ELR (cell line): ENCODE measurements at places on chromosomes 6 and 20.

GRCh38 chr6:70380252-70380651 lies 33.1 kb upstream of the FAM135A start:
- no peak for DNase-seq

DNA sequence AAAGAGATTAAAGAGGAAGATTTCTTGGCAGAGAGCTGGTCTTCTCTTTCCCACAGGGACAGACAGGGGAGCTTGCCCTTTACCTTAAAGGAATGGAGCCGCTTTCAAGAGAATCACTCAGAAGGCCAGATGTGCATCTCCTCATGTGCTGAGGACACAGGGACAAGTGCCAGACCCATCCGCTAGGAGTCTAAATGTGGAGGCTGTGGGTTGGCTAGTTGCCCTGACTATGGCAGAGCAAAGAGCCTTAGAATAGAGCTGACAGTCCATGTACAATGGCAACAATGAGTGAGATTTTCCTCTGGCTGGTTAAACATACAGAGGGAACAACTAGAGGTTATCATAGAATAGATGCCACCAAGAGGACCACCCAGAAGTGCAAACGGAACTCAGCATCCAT lies 7.3 kb upstream of the DOK5 start:
- DNase-seq, result no peak

- DNase-seq, result no peak
These were observed 410.8 kb upstream of the PLCB4 start for GRCh38 chr20:8658103-8658502.

DNA sequence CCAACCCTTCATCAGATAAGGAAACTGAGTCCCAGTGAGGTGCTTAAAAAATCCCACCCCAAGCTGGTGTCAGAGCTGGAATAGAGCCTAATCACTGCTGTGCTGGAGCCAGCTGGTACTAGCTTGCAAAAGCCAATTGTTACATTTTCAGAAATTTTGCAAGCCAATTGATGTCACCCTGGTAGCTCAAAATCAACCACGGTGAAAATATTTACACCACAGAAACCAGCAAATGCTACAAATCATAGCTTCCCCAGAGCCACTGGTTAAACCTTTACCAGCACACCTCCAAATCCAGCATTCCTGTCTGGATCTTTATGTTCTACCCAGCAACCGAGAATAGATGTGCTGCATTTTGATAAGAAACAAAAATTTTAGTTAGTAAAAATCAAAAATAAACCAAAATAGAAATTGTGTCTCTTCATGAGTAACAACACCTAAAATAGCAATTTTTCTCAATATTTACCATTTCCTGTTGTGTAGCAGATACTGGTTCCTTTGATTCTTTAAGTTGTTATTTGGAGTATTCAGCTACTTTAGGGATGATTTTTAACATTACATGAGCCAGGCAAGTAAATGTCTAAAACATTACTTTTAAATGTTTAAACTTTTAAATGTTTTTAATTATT lies 7.2 kb upstream of the LCA5 start:
- DNase-seq, result peak; percentile 10

- DNase-seq, result no peak
These were observed 58.6 kb upstream of the RNF144B start for GRCh38 chr6:18328540-18328939.
